Dermis microvascular lymphatic vessel endothelial cell (primary cell): ENCODE measurements at places on chromosomes 6 and 20. TPM values are rescaled to one million over a fixed set of nuclear protein-coding genes. Genes with fewer than 3 reads are reported as not detected.

DNA sequence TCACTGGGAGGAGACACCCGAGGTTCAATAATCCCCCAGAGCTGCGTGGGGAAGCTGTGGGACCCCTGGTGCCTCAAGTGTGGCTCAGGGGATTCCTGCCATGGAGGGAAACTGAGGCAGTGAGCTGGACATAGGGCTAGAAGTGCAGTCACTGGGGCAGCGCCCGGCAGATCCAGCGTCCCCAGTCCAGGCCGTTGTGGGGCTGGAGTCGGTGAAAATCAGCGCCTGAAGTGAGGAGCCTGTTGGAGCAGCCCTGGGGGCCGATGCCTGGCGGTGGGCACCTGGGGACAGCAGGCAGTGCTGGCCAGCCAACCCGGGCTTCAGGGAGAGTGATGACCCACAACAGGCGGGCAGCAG is 2.2 kb upstream of the COL9A3 start:
- no peak for DNase-seq

- no peak for DNase-seq
These were observed 211.4 kb downstream of the ERMARD start for GRCh38 chr6:169962604-169963469.

Gene THEMIS
- not detected in 2 replicates for total RNA-seq

DNA sequence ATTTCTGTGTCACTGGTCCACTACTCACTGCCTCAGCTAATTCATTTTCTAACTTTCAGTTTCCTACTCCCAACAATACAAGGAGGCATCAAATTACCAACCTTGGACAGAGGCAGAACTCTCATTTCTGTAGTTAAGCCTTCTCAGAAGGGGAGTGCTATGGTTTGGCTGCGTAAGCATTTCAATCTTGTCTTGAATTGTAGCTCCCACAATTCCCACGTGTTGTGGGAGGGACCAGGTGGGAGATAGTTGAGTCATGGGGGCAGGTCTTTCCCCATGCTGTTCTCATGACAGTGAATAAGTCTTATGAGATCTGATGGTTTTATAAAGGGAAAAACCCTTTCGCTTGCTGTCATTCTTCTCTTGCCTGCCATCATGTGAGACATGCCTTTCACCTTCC is 22.9 kb downstream of the HLA-DRA start:
- DNase-seq = no peak

GRCh38 chr6:41275489-41275888 is 11.0 kb downstream of the TREM1 start:
- DNase-seq = no peak

- no peak for DNase-seq
These were observed 130.1 kb upstream of the ASCC3 start for GRCh38 chr6:101011186-101011585.

DNA sequence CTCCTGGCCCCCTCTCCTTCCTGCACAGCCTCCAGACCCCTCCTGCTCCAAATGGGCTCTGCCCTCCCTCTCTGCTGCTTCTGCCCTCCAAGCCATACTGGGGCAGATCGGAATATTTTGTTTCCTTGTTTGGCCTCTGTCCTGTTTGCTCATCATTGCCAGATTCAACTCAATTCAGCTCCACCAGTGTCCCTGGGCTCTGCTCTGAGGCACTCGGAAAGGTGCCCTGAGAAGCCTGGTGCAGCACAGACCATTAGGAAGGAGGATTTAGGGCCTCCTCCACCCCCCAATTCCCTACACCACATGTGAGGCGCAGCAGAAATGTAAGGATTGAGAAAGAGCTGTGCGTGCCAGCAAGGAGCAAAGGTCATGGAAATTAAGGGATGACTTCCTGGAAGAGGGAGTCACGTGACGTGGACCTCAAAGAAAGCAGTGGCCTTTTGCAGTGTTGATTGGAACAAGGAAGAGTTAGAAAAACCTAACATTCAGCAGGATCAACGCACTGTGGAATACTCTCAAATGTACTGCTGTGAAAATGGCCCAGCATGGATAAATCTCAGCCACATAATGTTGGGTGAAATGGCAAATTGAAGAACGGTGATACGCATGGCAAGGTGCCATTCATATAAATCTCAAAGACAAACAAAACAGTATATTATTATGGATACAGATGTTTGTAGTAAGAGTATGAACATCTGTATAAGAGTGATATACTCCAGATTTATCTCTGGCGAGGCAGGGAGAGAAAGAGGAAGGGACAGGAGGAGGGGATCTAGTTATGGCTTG is 229.5 kb upstream of the RNF24 start:
- no peak for DNase-seq

DNA sequence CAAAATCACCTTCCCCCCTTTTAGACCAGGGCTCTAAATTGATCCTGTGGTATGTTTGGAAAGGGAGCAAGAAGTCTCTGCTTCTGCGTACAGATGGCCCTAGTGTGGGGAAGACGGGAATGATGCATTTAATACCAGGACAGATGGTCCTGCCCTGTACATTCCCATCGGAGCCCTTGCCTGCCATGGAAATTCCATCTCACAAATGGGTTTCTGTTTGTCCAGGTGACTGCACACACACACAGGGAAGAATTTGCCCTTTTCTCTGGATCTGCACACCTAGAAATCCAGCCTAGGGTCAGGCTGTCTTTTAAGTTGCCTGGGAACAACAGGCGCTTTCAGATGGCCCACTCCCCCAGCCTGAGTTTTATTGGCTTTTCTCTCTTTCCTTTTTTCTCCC is 1.3 kb downstream of the MAS1 start:
- DNase-seq = no peak

DNA sequence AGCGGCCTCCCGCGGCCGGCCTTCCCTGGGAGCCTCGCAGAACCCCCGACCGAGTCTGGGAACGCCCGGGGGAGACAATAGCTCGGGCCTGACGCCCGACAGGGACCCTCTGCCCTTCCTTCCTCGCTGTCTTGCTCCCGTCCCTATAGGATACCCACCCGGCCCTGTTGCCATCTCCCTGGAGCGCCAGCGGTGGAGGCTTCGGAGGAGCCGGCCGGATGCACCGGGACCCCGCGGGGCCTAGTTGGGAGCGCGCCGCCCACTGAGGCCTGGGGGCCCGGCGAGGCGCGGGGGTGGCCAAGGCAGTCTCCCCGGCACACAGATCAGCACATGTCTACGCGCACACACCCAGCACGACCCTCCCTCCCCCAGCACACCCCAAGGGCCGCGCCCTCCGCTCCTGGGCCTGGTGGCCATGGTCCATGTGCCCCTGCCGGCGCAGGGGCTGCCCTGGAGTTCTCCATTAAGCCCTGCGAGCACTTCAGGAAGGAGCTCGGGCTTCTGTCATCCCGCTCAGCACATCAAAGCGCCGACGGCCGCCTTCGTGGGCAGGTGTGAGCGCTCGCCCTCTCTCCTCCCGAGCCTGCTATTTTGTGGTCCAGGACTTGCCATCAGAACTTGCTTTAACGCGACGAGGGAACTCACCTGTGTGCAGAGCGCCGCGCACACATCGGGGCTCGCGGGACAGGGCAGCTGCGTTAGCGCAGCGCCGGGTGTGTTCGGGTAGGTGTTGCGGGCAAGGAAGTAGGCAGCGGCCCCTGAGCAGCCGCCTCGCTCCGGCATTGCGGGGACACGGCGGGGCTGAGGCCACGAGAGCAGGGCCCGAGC is 3.7 kb downstream of the FOXF2 start:
- DNase-seq = no peak

GRCh38 chr20:51326201-51326819 is 216.2 kb downstream of the NFATC2 start:
- DNase-seq = peak; percentile 36

Gene IPCEF1
- 2.1 and 3.2 TPM in 2 replicates for total RNA-seq
